ENCODE measurements at places on chromosomes 3 and 15. TPM values are rescaled to one million over a fixed set of nuclear protein-coding genes. Genes with fewer than 3 reads are reported as not detected.
A peak's percentile ranks its signal among the peaks of the same experiment; 100 is the strongest.

The EDC3 gene
- total RNA-seq = 8.7 TPM

The CD276 gene
- total RNA-seq = 36.3 TPM

The C3orf52 gene
- total RNA-seq = 0.59 TPM

The PSTPIP1 gene
- 10.0 TPM for total RNA-seq

The ACTRT3 gene
- total RNA-seq = 7.4 TPM

DNA sequence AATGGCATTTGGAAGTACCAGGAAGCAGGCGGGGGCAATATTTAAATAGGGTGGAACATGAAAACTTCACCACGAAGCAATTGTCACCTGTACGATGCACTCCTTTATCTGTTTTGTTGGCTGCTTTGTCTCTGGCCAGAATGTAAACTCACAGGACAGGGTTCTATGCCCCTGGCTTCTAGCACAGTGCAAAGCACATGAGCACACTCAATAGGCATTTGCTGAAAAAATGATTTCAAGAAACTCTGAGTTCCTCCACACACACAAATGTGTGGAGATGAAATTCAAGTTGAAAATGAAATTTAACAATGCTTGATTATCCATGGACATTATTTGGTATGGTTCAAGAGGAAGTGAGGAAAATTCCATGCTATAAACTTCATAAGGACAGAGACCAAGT, 229.6 kb upstream of the FEZF2 start:
- no peak for DNase-seq

DNA sequence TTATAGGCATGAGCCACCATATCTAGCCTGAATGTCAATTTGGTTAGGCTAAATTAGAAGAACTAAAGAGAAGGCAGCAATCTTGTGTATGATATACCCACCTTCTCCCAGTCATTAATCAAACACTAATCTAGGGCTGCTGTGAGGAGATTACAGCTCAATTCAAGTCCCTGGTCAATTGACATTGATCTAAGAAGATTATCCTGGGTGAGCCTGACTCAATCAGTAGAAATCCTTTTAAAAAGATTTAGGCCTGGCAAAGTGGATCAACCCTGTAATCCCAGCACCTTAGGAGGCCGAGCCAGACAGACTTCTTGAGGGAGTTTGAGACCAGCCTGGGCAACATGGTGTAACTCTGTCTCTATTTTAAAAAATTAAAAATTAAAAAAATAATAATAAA, 2.5 kb upstream of the DNAH12 start:
- DNase-seq = no peak

GRCh38 chr3:183349421-183350157, 78.8 kb downstream of the MCF2L2 start:
- DNase-seq = no peak

- DNase-seq = no peak
These were observed 137.4 kb upstream of the SLC7A14 start for GRCh38 chr3:170723241-170723640.

DNA sequence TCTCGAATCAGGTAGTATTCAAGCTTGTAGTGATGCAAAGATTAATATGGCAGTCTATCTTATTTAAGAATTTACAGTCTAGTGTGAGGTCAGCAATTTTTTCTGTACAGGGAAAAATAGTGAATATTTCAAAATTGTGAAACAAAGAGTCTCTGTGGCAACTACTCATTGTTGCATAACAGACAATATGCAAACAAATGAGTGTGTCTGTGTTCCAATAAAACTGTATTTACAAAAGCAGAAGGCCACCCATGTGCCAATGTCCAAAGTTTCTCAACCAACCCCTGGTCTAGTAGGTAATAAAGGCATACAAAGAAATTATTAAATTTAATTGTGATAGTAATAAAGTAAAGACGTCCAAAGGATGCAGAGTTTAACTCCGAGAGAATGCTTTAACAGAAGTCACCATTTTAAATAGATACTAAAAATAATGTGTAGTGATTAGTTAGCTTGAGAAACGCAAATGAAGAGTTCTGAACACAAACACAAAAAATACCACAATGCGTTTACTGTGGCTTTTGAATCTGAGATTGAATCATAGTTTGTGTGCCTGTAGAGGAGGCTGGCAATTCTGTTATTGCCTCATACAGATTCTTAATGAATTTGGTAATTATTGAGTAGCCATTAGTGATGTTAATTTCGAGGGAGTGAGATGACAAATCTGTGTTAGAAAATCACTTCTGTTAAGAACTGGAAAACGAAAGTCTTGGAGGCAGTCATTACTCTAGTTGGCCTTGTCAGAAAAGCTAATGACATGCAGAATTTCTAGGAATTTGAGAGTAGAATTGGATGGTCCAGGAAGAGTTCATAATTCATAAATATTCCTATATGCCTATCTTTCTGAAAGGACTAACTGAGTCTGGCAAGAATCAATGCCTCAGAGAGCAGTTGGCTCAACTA, 48.7 kb downstream of the CADM2 start:
- DNase-seq = no peak

- peak; percentile 94 for DNase-seq
These were observed 22.0 kb downstream of the GASK1A start for GRCh38 chr3:43001094-43001553.

GRCh38 chr3:40267937-40268724, 41.4 kb upstream of the EIF1B start:
- DNase-seq = no peak

DNA sequence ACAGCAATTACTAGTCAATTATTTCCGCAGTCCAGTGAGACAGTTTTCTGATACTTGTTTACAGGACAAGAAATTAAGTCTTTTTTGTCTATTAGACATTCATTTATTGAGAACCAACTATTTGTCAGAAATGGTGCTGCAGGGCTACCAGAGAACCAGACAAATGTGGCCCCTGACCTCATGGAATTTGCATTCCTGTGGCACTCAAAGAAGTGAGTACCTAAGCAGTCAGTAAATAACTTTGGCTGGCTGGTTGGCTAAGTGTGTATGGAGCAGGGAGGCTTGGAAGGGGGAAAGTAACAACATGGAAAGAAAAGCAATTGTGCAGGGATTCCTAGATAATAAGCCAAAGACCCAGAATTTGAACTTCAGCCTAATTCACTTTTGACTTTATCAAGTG, 837.0 kb upstream of the CFAP20DC start:
- no peak for DNase-seq

- peak; percentile 55 for DNase-seq
These were observed 88.3 kb downstream of the TMEM266 start for GRCh38 chr15:76147906-76148570.

DNA sequence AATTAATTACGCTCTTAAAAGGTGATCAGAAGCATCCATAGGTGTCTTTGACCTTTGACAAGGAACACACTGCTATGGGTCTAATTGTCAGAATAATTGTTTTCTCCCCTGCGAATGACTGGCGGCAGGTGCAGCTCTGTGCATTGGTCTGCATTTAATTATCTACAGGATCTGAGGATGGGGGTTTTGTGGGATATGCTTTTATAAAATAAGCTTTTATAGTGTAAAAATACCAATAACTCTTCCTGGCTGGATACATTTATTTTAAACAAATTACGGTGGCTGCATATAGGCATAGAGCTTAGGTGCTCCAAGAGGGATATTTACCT, 201.6 kb upstream of the RGMA start:
- DNase-seq = no peak

Data from uterus (tissue), 4 donors.